ENCODE measurements at places on chromosomes 12 and 14. TPM values are rescaled to one million over a fixed set of nuclear protein-coding genes. Genes with fewer than 3 reads are reported as not detected.

GRCh38 chr14:94600148-94600545 is 12.0 kb upstream of the SERPINA3 start:
- peaks cover 1% of the 10 kb centered on the region for H3K27me3 ChIP-seq
- DNase-seq, result no peak
- no peak overlapping the region for H3K4me3 ChIP-seq
- no peak overlapping the region for H3K27ac ChIP-seq
- H3K4me1 ChIP-seq, result no peaks in the 10 kb centered on the region

The PXMP2 gene
- total RNA-seq, result 16.2 TPM

DNA sequence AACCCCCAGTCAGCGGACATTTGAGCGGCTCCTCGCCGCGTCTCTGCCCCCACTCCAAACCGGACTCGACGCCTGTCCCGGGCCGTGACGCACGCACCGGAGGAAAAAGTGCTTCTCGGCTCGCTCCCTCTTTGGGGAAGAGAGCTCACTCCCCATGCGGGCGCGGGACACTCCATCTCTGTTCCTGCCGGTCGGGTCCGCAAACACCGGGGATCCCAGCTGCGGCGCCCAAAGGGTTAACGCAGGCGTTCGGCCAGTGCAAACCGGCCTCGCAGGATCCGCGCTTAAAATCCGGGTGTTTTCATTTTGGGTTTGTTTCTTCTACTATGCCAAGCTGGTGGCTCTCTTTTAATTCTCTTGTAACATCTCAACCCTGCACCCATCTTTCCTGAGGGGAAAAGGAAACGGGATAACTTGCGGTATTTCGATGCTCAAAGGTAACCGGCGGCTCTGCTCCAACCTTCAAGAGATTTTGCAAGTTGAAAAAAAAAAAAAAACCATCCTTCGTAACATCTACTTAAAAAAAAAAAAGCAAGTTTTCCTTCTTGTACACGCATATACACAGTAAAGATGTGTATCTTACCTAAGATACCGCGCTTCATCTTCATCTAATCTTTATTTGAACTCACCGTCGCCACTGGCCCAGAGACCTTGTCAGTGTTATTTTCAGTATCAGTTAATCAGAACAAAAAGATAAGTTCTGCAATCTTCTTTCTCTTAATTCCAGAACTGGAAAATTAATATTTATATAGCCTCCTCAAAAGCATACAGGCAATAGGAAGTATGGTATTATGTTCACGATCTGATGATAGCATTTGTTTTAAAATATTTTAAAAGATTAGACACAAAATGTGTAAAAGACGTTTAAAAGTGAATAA is 1.6 kb upstream of the ATP2B1 start:
- peaks cover 33% of the 10 kb centered on the region for H3K4me1 ChIP-seq
- H3K4me3 ChIP-seq, result peak overlapping the region; percentile 89
- DNase-seq, result no peak
- no peaks in the 10 kb centered on the region for H3K27me3 ChIP-seq
- H3K36me3 ChIP-seq, result peaks cover 4% of the 10 kb centered on the region

The CPNE6 gene
- total RNA-seq, result 0.12 TPM

GRCh38 chr12:99911967-99912366 is 72.8 kb downstream of the ANKS1B start:
- H3K4me1 ChIP-seq, result no peaks in the 10 kb centered on the region
- DNase-seq, result no peak
- H3K27ac ChIP-seq, result no peak overlapping the region
- no peaks in the 10 kb centered on the region for H3K27me3 ChIP-seq
- no peak overlapping the region for H3K4me3 ChIP-seq

The TMEM119 gene
- 0.74 TPM for total RNA-seq

- no peak for DNase-seq
- H3K27ac ChIP-seq, result no peak overlapping the region
- H3K36me3 ChIP-seq, result no peaks in the 10 kb centered on the region
Observed at GRCh38 chr12:52524898-52525591, 4.9 kb upstream of the KRT5 start.

DNA sequence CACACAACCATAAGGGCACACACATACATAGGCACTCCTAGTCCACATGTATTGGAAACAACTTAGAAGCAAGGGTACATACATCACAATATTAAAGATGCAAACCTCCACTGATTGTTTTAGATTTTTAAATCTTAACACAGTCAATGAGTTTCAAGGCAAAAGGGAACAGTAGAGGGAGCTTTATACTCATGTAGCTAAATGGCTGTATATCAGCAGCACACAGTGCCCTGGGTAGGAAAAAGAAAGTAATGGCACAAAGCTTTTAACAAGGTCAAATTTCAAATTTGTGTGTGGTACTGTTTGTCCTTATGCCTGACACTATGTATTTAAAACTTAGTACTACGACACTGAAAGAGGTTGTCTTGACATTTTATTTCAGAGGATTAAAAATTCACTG is 262.0 kb downstream of the MED13L start:
- no peak for DNase-seq
- no peaks in the 10 kb centered on the region for H3K27me3 ChIP-seq
- H3K4me1 ChIP-seq, result no peaks in the 10 kb centered on the region
- H3K36me3 ChIP-seq, result peaks cover 15% of the 10 kb centered on the region
- no peak overlapping the region for H3K4me3 ChIP-seq
- H3K27ac ChIP-seq, result peak overlapping the region; percentile 89

DNA sequence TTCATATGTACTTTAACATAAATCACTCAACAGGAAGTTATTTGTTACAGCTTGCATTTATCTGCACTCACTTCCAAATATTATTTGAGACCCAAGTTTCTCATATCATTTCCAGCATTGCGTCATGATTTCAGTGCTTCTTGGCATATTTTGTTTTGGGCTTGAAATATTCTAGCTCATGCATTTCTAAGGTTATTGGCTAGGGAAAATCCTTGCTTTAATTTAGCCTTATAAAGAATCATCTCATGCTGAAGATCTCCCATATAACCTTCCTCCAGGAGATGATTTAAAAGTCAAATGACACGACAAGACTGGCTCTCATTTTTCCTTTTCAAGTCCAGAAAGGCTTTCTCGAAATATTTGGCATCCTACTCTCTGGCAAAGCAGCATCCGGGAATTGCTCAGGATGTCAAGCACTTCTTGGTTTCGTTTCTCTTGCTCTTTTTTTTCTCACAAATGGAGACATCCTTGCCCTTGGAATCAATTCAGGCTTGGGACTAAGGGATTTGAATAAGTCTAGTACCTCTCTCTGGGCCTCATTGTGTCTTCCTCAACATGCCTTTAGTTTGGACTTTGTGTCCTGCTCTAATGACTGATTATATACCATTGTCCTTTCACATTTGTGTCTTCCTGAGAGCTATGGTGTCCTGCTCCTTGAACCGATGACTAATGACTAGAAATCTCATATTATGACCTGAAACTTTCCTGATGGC is 295.0 kb downstream of the RMST start:
- H3K4me1 ChIP-seq, result no peaks in the 10 kb centered on the region
- H3K27me3 ChIP-seq, result no peaks in the 10 kb centered on the region

The LHX5 gene
- 0.07 TPM for total RNA-seq

DNA sequence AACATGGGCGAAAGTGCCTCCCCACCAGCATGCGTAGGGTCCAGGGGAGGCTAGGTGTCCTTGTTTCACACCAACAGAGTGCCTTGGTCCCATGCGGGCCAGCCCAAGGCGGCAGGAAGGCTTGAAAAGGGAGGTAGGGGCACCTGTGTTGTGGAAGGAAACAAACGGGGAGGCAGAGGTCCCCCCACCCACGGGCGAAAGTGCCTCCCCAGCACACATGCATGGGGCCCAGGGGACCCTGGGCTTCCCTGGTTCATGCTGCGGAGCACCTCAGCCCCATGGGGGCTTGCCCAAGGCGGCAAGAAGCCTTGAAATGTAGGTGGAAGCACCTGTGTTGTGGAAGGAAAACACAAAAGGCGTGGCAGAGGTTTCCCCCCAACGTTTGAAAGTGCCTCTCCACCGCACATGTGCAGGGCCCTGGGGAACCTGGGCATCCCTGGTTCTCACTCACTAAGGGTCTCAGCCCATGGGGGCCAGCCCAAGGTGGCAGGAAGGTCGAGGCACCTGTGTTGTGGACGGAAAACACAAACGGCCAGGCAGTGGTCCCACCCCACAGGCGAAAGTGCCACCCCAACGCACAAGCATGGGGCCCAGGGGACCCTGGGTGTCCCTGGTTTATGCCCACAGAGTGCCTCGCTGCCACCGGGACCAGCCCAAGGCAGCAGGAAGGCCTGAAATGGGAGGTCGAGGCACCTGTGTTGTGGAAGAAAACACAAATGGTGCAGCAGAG is 374.7 kb downstream of the ALG10 start:
- no peak overlapping the region for H3K27ac ChIP-seq
- no peak overlapping the region for H3K4me3 ChIP-seq
- no peak for DNase-seq
- peaks cover 23% of the 10 kb centered on the region for H3K36me3 ChIP-seq

DNA sequence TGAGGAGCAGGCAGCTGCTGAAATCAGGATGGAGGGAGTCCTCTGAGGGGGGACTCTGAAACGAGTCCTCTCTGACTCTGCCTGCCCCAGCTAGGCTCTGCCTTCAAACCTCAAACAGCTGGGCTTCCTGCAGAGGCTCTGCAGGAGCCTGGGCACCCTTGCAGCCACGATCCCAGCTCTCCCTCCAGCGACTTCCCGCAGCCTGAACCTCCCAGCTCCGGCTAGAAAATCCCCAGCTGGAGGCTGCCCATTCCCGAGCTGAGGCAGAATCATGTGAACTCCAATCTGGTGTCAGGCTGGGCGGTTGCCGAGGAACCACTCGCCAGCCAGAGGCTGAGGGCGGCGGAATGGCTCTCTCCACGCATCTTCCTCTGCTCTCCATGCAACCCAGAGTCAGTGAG is at the start of gene GPR68:
GPR68 (minus strand) TSS at position 204 of the 401 bp plus-strand sequence. CDS start 9,654 bp downstream, outside the sequence.
- peak; percentile 34 for DNase-seq
- H3K4me3 ChIP-seq, result peak within 1 kb of the TSS; percentile 88
- H3K4me1 ChIP-seq, result peaks cover 97% of the 10 kb centered on the region
- peak within 1 kb of the TSS; percentile 85 for H3K27ac ChIP-seq

The SLCO1B1 gene
- total RNA-seq, result not detected

Data from activated T-cell treated with anti-CD3 and anti-CD28 coated beads, Interleukin-2, amount 50 U/mL, for 72 hours (primary cell).